ENCODE measurements at places on chromosomes 2 and 18.

GRCh38 chr2:73975731-73976130 lies 9.0 kb upstream of the TET3 start:
- no peak for DNase-seq

DNA sequence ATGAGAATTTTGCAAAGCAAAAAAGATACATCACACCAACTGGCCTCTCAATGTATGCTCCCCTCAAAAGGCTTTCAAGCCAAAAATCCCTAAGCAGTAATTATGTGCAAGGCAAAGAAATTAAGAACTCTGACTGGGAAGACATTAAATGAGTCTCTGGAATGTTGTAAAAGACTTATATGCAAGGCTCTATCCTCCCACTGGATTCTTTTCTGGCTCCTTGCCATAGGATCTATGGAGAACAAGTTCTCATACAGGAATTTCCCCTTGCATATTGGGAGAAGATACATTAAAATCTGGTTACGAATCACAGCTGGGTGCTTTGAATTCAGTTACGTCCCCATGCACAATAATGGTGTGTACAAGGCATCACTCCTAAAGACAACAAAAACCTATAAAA lies 73.4 kb upstream of the ATL2 start:
- no peak for DNase-seq

- DNase-seq = no peak
Observed at GRCh38 chr18:62702259-62702658, 13.1 kb upstream of the PHLPP1 start.

DNA sequence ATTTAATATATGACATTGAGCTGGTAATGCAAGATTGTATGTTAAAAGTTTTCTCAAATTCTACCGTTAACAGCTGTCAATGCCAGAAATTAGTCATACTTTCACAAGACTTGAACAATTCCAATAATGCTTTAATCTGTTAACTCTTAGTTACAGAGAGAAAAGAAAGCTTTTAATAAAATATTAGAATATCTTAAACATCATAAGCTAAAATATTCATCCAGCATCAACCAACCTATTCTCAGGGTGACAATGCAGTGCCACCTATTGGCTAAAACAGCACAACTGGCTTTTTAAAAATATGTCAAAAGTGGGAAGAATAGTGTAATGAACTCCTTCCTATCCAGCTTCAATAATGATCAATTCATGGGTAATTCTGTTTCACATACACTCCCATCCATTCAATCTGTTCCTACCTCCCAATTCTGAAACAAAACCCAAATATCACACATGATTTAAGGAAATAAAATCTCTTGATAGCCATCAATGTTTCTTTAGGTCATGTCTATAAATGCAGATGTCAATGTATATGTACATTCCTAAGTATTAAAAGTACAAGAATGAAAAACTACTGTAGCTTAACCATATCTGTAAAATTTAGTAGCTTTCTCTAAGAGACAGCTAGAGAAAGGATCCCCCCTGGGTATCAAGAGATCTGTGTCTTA lies 79.8 kb upstream of the CCDC141 start:
- no peak for DNase-seq
